Calu3 (cell line): ENCODE measurements at places on chromosomes 2 and 18. TPM values are rescaled to one million over a fixed set of nuclear protein-coding genes. Genes with fewer than 3 reads are reported as not detected.

Gene REG1B
- not detected in 2 replicates for total RNA-seq

Gene SLC66A2
- total RNA-seq = 19.5 and 23.4 TPM in 2 replicates

Gene BOK
- 30.1 and 35.0 TPM in 2 replicates for total RNA-seq

Gene PARD3B
- total RNA-seq = 10.1 and 12.1 TPM in 2 replicates

Gene OR6B2
- total RNA-seq = not detected in 2 replicates

Gene NTSR2
- not detected in 2 replicates for total RNA-seq

Gene ACYP2
- 10.5 and 10.9 TPM in 2 replicates for total RNA-seq

Gene ALKAL2
- total RNA-seq = not detected in 2 replicates

Gene ALMS1
- total RNA-seq = 15.8 and 16.1 TPM in 2 replicates

Gene PUS10
- 7.2 and 8.0 TPM in 2 replicates for total RNA-seq

Gene GALNT5
- total RNA-seq = 51.7 and 95.4 TPM in 2 replicates

Gene MRO
- total RNA-seq = not detected in 2 replicates

Gene PPP1R1C
- 2.0 and 2.7 TPM in 2 replicates for total RNA-seq

Gene CD207
- not detected in 2 replicates for total RNA-seq

Gene DES
- not detected in 2 replicates for total RNA-seq

Gene HMSD
- total RNA-seq = 7.8 and 11.9 TPM in 2 replicates

Gene PAX8
- total RNA-seq = 12.2 and 14.5 TPM in 2 replicates

Gene CBLN2
- total RNA-seq = 0.24 TPM in 1 of 2 replicates, not detected in the other

Gene NT5DC4
- total RNA-seq = 10.1 and 13.6 TPM in 2 replicates
